ENCODE measurements at places on chromosomes 7 and 10.

GRCh38 chr10:42640610-42641229, 2.4 kb upstream of the ZNF33B start:
- no peak for DNase-seq

DNA sequence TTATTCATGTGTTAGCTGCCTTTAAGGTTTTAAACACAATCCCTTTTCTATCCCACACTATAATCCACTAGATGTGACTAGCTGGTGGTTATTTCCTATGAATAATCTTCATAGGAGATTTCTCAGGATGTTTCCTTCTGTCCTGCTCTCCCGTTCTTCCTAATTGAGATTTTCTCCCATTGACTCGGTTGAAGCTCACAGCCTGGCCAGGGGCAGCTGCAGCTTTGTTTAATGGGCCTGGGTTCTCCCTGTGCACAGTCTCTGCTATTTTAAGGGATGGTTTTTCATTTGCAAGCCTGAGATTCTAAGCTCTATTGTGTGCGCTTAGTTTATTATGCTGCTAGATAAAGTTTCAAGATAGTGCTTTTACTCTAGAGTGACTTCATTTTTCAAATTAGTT, 283.4 kb upstream of the AOAH start:
- DNase-seq, result no peak

DNA sequence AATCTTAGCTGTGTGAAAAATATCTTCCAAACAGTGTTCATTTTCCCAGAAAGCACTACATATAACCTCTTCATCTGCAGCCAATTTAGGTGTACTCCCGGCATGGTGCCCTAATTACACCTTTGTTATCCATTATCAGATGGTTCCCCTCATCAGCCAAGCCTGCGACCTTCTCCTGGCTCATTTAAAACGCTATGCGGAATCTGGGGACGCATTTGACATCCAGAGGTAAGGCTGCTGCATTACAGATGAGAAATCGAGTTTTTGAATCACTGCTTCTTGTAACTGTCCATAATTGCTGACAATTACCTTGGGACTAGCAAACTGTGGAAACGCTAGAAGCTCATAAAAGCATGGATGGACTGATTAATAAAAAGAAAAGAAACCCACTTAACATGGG, 109.5 kb downstream of the PARP12 start:
- no peak for DNase-seq

DNA sequence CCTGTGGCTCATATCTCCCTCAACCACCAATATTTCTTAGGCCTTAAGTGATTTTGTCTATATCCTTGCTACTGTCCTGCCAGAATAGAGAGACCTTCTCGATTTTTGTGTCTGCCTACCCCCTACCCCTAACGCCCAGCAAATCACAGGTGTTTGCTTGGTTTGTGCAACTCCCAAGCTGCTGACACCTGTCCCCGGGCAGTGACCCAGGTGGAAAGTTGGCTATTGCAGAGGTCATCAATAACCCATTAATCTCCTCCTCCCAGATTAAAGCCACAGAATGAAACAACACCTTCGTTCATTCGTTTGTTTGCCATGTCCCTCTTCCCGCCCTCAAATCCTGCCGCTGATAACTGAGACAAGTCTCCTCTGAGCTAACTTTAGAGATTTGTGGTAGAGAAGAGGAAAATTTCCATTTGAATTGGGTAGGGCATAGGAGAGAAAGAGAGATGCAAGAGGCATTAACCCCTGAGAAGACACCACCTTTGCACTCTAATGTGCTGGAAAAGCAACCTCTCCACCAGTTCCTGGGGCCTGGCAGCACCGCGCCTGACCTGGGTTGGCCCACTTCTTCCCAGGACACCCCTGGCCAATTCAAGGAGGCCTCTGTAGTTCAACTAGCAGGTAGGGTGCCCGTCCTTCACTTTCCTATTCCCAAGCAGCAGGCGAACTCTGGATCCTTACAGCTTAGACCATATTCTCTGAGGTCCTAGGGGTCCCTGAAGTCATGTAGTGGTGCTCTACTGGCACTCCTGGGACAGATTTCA, 3.0 kb downstream of the NEUROG3 start:
- DNase-seq, result no peak

- DNase-seq, result no peak
Measured at GRCh38 chr7:111357691-111358090, 204.6 kb downstream of the IMMP2L start.

DNA sequence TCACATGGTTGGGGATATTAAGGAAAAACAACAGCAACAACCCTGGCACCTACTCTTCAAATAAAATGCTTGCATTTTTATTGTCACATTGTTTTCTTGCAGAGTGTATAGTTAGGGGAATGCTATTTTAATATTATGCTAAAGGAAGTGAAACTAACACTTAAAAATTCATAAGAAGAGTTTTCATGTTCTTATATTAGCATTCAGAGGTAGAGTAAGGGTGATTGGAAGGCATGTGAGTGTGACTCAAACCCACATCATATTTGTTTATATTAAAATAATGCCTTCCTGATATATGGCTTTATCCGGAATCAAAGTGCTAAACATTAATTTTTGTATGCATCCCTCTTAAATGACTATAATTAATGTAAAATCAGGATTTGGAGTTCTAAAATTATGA, 59.8 kb upstream of the TES start:
- no peak for DNase-seq

- no peak for DNase-seq
Measured at GRCh38 chr10:110306452-110306768, 1.7 kb upstream of the SMNDC1 start.

GRCh38 chr10:1966712-1967376, 229.5 kb upstream of the ADARB2 start:
- DNase-seq, result no peak

DNA sequence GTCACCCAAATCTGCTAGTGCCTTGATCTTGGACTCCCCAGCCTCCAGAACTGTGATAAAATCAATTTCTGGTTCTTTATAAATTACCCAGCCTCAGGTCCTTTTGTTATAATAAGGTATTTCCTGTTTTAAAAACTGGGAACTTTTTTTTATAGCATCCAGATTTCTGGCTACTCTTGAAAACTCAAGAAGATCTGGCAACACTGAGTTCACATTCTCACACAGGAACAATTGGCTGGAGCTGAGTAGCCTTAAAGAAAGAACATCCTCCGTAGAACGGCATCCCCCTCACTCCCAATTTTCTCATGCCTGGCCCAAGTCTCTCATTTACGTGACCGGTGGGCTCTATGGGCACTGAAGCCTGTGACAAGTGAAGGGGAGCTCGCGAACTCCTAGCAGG, 47.1 kb downstream of the SLC35G1 start:
- no peak for DNase-seq

DNA sequence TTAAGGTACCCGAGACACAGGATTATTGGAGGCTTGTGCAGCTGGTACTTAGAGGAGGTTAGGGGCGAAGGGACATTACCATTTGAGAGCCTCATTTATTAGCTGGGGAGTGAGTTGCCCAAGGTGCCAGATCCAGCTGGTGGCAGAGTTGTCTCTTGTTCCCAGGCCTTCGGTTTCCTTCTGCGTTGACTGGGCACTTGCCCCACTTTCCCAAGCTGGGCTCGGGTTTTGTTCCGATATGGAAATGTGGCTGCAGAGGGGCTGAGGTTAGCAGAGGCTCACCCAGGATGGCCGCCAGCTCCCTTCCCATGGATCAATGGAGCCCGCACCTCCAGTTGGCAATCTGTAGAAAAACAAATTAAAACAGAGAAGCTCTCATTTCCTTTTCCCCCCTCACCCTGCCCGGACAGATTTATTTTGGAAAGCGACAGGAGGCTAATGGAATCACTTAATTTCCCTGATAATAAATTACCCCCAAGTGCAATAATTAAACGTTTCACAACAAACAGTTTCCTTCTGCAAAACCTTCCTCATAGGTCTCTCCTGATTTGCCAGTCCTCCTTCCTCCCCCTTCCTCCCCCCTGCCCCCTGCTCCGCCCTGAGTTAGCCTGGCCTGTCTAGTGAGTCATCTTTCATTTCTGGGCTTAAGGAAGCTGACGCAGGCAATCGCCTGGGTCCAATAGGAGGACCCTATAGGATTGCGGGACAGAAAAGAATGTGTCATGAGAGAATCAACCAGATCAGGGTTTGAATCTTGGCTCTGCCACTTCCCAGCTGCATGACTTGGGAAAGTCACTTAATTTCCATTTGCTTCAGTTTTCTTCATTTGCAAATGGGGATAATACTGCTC, 51.7 kb downstream of the ADRA2A start:
- no peak for DNase-seq

GRCh38 chr10:121532292-121532864, 65.9 kb downstream of the FGFR2 start:
- DNase-seq, result no peak

- peak; percentile 82 for DNase-seq
Measured at GRCh38 chr10:6128591-6129251, 39.9 kb downstream of the RBM17 start.
